ENCODE measurements at places on chromosomes 13 and 19.

DNA sequence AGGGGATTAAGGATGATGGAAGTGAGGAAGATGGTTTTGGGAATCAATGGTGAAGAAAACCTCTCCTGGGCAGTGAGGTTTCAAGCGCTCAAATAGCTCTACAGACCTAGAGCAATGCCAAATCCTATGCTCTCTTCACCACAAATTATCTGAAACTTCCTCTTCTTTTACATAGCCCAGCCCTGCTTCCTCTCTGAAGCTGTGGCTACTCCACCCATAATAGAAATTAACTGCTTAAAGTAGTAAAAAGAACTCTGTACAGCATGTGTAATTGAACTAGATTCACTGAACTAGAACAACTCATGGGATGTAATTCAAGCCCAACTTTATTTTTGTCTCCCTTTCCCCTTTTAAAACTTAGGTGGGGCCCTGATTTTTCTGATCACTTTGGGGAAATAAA is 20.4 kb upstream of the IFT88 start:
- no peak for DNase-seq

DNA sequence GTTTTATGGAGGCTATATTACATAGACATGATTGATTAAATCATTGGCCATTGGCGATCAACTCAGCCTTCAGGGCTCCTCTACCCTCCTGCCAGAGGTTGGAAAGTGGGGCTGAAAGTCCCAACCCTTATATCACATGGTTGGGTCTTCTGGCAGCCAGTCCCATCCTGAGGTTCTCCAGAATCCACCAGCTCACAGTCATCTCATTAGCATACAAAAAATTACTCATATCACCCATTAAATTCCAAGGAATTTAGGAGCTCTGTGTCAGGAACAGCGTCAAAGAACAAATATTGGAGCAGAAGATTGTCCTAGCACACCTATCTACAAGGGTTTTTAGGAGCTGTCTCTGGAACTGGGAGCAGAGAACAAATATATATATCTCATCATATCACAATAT is 39.4 kb upstream of the FARP1 start:
- no peak for DNase-seq

GRCh38 chr19:52296773-52297600 is at the start of gene ZNF480:
Gene ZNF480, plus strand, starts transcription at chr19:52297169. Its CDS starts 3,244 bp downstream, at chr19:52300413.
- peak; percentile 42 for DNase-seq

DNA sequence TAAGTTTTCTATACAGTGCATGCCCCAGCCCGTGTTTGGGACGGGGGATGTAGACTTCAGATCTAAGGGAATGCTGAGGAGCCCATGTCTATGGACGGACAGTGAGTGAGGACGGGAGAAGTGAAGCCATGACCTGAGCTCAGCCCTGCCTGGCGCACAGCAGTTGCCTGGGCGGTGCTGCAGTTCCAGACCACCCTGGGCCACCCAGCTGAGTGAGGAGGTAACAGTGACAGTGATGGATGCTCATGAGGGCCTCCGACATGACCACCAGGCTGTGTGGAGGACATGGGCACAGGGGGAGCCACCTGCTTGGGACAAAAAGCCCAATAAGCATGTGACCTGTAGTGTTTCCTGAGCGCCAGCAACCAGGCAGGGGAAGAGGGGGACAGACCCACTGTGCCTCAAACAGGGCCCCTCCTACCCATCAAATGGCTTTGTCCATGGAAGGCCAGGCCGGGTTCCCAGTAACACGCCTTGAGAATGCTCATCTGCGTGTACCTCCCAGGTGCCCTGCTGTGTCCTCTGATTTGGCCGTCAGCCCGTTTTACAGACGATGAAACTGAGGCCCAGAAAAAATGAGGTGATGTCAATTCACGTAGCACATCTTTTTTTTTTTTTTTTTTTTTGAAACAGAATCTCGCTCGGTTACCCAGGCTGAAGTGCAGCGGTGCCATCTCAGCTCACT is 22.6 kb downstream of the NOSIP start:
- DNase-seq: no peak

GRCh38 chr19:14073261-14073924 is 807 bp downstream of the MISP3 start:
- DNase-seq: no peak

GRCh38 chr19:55703790-55704215 is 28.8 kb downstream of the EPN1 start:
- no peak for DNase-seq

- DNase-seq: no peak
Observed at GRCh38 chr13:45786293-45786920, 65.1 kb downstream of the SIAH3 start.

DNA sequence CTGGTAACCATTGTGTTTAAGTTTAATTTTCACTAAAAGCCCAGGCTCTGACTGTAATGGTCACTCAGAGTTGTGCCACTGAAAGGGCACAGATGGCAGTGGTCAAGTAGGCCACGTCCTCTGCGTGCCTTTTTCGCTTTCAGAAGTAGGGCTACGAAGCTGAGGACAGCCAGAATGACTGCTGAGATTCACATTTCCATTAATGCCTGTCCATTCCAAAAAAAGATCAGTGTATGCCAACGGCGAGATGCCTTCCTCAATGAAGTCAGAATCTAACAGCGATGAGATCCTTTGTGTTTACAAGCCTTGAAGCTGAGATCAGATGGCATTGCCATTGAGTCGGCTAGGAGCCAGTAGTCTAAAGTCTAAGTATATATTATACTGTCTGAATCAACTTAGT is 311.3 kb downstream of the FGF14 start:
- no peak for DNase-seq

DNA sequence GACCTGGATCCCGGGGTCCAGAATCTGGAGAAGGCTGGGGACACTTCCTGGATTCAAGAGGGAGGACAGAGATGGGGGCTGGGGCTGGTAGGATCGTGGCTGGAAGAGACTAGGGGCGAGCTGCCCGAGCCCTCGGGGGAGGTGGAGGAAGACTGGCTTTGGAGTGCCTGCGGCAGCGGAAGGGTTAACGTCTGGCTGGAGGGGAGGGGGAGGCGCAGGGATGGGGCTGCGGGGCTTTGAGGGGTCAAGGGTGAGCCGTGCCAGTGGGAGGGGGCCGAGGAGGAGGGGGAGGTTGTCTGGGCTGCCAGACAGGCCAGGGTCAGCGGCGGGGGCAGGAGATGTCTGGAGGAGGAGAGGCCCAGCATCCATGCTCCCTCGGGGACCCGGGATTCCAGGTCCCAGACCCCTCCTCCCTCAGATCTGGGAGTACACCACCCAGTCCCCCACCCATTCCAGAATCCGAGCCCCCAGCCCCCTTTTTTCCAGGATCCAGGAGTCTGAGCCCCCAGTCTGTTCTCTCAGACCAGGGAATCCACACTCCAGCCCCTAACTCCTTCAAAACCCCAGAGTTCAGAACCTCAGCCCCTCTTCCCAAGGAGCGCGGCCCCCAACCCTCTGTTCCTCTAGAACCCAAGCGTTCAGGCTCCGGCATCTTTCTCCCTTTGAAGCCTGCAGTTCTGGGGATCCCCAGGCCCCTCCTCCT is 3.2 kb upstream of the SPACA6 start:
- no peak for DNase-seq

DNA sequence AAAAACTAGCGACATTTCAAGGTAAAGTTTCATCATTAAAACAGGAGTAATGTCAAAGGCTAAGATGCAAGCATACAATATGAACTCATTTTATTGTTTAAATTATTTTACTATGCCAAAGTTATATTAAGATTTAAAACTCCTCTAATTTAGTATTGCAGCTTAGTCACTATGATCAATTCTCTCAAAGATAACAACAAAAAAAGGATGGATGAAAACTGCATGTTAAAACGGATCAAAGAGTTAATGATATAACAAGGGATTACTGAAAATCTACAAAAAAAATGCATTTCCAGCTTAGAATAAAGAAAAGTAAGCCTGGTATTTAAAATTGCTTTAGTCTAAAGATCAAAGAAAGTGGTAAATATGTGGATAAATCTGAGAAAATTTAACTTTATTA is 587.8 kb upstream of the PCDH20 start:
- no peak for DNase-seq

GRCh38 chr13:33105387-33106005 is 89.3 kb downstream of the KL start:
- no peak for DNase-seq

DNA sequence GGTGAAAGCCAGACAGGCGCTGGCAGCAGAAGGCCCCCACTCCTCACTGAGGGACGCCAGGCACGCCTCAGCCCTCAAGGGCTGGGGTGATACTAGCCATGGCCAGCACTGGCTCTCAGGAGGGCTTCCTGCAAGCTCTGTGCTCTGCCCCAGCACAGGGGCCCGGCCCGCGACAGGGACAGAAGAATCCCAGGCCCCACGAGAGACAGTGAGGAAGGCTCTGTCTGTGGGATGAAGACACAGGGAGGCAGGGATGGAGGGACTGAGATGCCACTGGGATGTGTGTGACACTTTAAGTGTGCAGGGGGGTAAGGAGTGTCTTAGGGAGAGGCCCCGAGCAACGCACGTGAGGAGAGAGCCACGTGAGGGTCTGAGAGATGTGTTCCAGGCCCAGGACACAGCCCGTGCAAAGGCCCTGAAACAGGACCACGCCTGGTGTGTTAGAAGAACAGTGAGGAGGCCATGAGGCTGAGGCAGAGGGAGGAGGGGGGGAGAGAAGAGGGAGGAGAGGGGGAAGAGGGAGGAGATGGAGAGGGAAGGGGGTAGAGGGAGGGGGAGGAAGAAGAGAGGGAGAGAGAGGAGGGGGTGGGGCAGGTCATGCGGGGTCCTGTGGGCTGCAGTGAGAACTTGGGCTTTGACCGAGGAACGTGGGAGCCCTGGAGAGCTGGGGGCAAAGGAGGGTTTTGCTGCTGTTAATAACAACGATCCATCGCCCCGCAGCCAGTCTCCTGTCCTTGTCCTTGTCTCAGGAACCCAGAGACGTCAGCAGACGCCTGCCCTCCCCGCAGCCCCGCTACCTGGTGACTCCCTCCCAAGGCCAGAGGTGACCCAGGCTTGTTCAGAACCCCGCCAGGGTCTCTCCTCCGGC is 7.2 kb downstream of the RPL36 start:
- DNase-seq: no peak

DNA sequence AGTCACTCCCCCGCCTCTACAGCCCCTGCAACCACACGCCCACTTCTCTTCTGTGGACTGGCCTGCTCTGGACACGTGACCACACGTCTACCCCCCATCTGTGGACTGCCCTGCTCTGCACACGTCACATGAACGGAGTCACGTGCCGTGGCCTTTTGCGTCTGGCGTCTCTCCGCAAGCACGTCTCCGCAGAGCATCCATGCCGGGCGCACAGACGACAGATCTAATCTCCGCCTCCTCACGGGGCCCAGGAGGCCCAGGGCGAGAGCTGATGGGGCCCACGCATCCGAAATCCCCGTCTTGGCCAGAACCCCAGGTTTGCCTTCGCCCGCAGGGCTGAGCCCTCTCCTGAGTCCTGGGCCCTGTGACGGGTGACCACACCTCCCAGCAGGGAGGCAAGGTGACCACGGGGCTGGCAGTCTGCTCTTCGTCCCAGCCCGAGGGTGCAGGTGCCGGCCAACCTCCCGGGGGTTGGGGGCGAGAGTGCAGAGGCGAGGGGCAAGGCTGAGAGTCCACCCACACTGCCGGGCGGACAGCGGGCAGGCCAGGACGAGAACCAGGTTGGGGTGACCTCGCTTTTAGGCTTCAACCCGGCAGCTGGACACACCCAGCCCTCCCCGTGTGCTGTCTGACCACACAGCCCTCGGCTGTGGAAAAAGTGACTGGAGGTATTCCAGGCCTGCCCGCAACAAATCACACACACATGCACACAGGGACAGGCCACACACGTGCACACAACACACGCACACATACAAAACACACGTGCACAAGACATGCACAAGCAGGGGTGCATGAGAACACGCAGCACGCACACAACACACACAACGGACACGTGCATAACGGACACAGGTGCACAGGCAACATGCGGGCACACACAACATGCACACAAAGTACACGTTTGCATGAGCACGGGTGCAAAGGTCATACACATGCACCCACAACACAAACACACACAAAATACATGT is 3.9 kb downstream of the SBNO2 start:
- no peak for DNase-seq

- DNase-seq: no peak
Observed at GRCh38 chr13:59182241-59182640, 981.5 kb downstream of the DIAPH3 start.

DNA sequence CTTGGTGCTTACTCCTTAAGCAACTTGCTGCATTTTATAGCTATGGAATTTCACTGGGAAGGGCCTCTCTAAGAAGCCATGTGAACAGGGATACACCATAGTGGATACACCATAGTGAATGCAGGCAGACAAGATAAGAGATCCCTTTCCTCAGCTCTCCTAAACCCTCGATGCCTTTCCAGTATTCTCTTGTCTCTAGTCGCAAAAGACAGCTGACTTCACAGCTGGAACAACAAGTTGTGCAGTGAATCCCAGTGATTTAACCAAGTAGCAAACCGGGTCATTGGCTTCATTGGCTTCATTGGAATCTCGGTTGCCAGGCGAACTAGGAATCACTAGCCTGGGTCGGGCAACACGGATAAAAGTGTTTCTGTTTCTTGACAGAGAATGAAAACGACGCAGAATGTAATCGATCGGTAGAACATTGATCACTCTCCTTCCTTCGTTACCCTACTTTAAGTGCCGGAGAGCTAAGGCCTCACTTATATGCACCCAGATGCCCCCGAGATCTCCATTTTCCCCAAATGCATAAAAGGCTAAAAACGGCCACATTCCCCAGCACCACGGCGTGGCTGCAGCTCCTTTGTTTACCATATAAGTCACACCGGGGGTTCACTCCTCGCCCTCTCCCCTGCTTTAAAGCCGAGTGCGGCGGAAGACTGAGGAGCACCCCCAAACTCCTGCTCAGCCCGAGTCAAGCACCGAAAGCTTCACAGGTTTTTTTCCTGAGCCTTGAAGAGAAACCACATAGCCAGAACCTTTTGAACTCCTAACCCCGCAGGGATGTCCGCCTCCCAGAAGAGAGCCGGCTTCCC is 674 bp downstream of the TRPC4 start:
- no peak for DNase-seq

DNA sequence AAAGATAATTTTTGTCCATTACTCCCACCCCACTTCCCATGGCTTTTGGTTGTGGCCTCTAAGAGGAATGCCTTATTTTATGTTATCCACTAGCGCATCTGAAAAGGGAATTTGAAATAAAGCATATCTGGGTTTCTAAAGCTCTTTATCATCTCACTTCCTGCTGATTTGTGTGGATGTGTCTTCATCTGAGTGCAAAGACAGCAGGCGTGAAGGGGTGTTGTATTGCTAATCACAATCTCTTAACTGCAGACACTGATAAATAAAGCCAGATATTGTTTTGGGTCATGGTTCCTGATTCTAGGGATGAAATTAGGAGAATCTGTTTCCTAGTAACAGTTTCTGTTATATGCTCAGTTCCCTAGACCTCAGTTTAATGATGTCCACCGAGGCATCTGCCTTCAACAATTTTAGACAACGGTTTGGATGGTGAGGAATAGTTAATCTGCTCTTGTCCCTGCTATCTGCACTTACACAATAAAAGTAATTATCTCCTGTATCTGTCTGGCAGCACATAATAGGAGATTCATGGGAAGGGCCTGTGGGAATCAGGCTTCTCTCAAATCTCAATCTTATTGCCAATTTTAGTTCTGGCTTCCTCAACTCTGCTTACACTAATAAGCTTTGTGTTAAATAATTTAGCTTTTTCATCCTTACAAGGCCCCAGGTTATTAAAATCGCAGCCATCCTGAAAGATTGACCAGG is 517.9 kb upstream of the ATXN8OS start:
- DNase-seq: no peak

All from esophagus squamous epithelium (tissue), 5 donors.